ENCODE measurements at places on chromosomes 1 and 21.

- no peak for DNase-seq
These were observed 286.5 kb upstream of the B3GALT2 start for GRCh38 chr1:193472838-193473398.

- no peak for DNase-seq
These were observed 16.9 kb downstream of the PSMB4 start for GRCh38 chr1:151416231-151416630.

DNA sequence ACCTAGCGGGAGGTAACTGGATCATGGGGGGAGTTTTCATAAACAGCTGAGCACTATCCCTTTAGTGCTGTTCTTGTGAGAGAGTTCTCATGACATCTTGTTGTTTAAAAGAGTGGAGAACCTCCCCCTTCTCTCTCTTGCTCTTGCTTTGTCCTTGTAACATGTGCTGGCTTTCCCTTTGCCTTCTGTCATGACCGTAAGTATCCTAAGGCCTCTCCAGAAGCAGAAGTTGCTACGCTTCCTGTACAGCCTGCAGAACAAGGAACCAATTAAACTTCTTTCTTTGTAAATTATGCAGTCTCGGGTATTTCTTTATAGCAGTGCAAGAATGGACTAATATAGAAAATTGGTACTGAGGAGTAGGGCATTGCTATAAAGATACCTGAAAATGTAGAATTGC, 515.6 kb downstream of the NEGR1 start:
- DNase-seq: no peak

GRCh38 chr1:216653001-216653400, 70.2 kb downstream of the ESRRG start:
- no peak for DNase-seq

DNA sequence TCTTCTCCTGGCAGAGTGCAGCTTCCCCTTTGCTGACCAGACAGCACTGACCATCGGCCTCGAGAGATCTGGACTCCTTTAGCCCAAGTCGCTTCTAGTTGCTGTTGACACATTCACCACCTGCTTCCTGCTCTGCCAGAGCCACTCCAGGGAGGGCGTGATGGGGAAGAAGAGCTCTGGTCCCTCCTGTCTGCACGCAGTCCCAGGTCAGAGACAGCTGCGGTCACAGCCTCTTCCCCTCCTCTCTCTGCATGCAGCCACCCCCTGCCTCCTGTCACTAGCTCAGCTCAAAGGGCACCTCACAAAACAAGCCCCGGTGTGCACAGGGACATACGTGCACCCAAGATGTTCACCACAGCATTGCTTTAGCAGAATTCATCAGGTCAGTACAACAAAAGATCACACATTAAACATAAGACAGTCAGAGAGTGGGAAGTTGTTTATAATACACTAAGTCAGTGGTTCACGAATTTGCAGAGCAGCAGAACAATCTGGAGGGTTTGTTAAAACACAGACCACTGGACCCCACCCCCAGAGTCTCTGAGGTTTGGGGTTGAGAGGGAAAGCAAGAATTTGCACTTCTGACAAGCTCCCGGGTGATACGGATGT, 132.9 kb downstream of the SYF2 start:
- DNase-seq: no peak

GRCh38 chr1:182301467-182302198, 90.0 kb downstream of the GLUL start:
- no peak for DNase-seq
